ENCODE measurements at places on chromosomes 1 and 21. TPM values are rescaled to one million over a fixed set of nuclear protein-coding genes. Genes with fewer than 3 reads are reported as not detected.

GRCh38 chr1:232292818-232293217 is 337.1 kb downstream of the SIPA1L2 start:
- DNase-seq = peak; percentile 26

- no peak for DNase-seq
These were observed 38.6 kb downstream of the STYXL2 start for GRCh38 chr1:167132301-167133010.

DNA sequence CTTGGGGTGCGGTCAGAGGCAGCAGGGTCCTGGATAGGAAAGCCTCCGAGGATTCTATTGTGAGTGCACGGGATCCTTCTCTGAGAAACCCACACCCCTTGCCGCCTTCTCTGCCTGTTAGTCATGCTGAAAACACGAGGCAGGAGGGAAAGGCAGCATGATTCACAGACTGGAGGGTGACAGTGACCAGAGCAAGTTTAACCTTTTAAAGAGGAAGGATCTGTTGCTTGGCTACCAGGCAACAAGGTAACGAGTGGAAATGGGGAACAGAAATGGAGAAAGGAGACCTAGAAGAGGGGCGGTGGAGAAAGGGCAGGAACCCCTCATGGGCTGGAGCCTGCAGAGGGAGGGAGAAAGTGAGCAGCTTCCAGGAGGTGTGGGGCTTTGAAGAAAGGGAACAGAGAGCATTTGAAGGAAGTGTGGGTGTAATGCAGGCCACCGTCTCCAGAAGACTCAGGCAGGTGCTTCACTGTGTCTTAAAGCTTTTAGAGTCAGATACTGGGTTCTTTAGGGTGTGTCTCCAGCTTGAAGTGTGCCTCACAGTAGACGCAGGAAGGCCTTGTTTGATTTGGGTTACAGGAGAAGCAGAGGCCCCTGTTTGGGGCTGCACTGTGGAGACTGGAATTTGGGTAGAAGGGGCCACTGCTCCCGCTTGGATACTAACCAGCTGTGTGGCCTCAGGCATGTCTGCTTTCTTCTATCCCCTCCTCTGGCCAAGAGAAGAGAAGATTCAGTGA is 19.1 kb downstream of the OPTC start:
- DNase-seq = peak; percentile 55

DNA sequence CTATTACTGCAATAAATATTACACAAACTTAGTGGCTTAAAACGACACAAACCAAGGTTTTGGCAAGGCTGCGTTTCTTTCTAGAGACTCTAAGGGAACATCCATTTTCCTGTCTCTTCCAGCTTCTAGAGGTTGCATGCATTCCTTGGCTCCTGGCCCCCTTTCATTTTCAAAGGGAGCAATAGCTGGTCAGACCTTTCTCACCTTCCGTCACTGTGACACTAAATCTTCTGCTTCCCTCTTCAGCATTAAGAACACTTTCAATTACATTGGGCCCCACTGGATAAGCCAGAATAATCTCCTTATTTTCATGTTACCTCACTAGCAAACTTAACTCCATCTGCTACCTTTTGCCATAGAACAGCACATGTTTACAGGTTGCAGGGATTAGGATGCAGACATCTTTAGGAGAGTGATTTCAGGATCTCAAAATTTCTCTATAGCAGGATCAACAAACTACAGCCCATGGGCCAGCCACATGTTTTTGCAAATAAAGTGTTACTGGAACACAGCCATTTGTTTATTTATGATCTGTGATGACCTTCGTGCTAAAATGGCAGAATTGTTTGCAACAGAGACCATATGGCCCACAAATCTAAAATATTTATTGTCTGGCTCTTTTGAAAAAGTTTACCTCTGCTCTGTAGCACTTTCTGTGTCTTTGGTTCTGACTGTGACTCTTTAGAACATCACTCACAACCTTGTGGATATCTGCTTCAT is 221.5 kb upstream of the SGIP1 start:
- DNase-seq = no peak

- no peak for DNase-seq
These were observed 92.6 kb upstream of the VAV3 start for GRCh38 chr1:108057541-108057940.

GRCh38 chr1:206100226-206100815 is 16.9 kb downstream of the AVPR1B start:
- no peak for DNase-seq

DNA sequence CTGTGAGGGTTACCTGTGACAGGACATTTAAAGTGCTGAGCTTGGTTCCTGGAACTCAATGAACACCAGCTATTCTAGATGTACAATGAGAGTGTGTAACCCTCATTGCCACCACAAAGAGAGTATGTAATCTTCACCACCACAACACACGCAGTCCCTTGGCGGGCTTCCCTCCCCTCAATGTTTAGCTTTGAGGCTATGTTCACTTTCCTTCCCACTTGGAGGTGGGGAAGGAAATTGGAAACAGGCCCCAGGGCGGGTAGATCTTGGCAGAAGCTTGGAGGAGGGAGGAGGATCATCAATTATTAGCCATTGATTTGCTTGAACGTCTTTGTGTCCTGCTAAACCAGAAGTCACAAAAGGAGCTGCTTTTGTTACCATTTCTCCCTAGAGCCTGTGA is 8.3 kb upstream of the COL16A1 start:
- DNase-seq = no peak

GRCh38 chr1:95332754-95333153 is 98.7 kb downstream of the RWDD3 start:
- no peak for DNase-seq

DNA sequence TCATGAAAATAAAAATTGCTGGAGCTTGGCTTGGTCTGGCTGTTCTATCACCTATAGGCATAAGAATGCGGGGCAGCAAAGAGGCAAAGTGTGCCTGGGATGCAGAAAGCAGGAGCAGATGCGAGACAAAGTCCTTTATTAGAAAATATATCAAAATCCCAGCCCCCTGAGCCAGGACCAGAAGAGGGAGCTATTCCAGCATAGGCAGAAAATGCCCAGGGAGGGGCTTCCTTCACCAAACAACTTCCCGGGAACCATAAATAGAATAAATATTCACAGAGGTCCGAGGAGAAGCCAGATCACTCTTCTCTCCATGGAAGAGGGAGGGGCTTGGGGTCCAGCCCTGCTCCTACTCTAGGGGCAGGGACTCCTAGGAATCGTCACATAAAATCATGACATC is 5.0 kb downstream of the PPOX start:
- DNase-seq = no peak

DNA sequence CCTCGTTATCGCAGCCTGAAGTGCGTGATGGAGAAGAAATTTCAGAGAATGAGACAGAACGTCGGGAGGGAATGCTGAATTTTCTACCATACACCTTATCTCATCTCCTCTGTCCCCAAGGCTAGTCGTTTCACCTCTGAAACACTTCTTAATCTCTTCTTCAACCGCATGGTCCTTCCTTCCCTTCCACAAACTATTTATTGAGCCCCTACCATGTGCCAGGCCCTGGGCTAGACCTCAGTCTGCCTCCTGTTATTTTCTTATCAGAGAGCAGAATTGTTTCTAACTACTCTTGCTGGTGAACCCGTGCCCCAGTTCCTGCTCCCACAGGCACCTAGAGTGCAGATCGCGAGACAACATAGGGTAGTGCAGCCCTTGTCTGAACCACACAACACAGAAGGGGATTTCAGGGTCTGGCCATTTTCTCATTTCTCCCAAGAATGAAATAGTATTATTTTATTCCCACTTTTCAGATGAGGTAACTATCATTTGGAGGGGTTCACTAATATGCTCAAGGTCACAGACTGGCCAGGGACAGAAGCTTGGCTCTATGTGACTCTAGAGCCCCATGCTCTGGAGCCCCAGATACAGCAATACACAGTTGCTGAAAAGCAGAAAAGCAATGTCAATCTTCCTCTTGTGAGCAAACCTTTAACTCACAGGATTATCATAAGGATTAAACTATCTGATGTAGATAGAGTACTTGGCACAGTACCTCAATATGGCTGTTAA is 598 bp upstream of the ADIPOR1 start:
- DNase-seq = no peak

GRCh38 chr1:32100807-32101708 is 6.8 kb upstream of the KPNA6 start:
- no peak for DNase-seq

DNA sequence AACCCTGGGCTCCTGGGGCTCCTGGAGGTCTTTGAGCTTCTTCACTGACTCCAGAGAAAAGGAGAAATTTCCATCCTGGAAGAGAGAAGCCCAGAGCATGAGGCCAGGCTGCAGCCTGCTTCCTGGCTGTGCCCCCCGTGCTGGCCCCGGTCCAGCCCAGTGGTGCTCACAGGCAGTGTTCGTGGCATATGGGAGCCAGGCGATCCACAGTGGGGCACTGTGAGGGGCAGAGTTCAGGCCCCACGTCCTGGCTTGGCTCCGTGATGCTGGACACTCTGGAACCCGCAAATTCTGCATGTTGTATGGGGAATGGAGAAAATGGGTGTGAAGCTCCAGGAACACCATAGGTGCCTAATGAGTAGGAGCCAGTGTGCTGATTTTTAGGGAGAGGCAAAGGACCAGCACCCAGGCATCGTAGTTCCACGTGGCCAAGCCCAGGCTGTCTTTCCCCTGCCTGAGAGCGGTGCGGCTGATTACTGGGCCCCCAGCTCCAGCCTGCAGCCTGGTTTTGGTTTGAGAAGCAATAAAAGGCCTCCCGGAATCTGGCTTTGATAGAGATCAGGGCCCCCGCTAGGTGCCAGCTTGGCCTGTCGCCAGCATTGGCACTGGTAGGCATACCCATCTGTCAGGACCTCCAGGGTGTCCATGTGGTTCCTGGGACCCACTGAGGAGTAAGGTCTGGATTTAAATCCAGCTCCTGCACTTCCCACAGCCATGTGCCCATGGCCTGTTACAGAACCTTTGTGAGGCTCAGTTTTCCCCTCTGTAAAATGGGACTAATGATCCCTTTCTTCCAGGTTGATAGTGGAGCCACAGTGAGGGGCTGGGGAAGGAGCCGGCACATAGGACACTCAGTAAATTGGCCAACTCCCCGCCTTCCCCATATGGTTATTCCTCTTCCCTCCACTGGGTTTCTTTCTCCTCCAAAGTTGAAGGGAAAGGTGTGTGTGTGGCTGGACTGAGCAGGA is 725 bp downstream of the GUCA2A start:
- DNase-seq = no peak

SLC45A1 gene
- 3.6 TPM for total RNA-seq

Measured in breast epithelium (tissue), 4 donors.